ENCODE measurements at places on chromosomes 13 and 19.

DNA sequence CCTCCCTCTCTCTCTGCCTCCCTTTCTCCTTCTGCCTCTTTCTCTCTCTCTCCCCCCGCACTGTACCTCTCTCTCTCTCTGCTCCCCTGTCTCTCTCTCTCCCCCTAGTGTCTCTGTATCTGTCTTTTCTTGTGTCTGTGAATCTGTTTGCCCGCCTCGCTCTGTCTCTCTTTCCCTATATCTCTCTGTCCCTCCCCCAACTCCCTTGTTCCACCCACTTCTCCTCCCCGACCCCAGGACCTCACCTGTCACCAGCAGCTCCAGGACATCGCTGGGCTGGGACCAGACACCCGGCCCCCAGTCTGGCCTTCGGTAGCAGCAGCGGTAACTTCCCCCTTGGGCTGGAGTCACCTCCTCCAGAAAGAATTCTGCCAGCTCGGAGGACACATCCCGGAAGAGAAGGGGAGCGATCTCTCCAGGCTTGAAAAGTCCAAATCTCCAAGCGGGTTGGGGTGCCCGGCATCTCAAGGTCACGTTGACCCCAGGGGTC is 3.9 kb downstream of the OSCAR start:
- DNase-seq = peak; percentile 38

DNA sequence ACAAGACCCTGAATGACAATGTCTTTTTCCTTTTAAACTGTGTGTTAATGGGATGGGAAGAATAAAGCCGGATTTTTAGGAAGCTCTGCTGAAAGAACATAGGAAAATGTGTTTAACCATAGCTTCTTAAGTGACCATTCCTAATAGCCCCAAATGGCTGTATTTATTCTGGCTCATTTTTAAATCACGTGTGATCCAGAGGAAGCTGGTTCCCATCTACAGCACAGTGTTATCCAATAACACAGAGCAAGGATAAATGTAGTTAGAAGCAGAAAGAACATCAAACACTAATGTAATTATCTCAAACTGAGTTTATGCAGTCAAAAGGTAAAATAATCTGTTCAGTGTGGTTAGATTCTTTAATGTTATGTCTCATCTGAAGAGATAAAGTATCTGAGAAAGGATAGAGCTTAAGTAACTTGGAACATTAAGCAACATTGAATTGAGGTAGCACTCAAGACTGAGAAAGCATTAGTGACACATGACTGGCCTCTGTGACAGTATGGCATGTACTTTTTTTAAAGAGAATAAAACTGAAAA is 853.3 kb downstream of the GPC5 start:
- DNase-seq = no peak

DNA sequence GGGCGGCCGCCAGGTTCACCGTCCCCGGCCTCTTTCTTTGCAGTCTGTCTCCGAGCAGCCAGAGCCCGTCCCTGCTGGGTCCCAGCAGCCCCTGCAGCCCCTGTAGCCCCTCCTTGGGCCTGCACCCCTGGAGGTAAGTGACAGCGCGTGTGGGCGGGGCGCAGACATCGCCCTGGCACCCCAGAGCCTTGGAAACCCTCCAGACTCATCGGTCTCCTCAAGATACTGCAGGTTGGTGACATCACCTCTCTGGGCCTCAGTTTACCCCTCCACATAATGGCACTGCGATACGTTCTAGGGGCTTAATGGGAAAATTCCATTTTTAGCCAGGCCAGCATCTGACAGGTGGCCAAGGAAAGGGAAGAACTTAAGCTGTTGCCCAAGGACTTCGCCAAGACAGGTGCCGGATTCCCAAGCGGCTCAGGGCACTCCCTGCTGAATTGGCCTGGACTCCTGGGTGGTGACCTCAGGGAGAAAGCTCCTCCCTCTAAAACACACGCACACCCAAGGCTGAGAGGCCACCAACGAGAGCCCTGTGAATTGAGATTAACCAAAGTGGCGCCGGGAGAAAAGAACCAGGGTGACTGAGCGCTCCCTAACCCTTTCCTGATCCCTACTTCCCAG is 13.1 kb downstream of the MAST3 start:
- no peak for DNase-seq

- DNase-seq = no peak
Measured at GRCh38 chr13:80022146-80022545, 318.8 kb downstream of the SPRY2 start.

DNA sequence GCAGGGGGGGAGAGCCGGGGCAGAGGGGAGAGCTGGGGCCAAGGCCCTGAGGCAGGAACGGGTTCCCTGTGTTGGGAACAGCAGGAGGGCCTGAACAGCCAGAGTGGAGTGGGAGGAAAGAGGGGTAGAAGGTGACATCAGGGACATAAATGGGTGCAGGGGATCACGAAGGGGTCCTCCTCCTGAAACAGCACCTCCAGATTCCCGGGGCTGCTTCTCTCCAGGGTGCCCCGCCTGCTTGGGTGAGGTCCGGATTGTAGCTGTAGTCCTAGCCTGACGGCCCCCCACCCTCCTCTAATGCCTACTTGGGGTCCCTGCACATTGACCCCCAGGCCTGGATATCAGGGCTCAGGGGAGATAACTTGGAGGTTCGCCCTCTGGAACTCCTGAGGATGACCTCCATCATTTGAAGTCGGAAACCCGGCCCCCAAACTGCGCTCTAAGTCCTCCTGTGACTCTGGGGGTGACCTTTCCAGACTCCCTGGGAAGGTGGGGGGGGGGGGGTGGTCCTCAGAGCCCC is 473 bp upstream of the SCN1B start:
- no peak for DNase-seq

DNA sequence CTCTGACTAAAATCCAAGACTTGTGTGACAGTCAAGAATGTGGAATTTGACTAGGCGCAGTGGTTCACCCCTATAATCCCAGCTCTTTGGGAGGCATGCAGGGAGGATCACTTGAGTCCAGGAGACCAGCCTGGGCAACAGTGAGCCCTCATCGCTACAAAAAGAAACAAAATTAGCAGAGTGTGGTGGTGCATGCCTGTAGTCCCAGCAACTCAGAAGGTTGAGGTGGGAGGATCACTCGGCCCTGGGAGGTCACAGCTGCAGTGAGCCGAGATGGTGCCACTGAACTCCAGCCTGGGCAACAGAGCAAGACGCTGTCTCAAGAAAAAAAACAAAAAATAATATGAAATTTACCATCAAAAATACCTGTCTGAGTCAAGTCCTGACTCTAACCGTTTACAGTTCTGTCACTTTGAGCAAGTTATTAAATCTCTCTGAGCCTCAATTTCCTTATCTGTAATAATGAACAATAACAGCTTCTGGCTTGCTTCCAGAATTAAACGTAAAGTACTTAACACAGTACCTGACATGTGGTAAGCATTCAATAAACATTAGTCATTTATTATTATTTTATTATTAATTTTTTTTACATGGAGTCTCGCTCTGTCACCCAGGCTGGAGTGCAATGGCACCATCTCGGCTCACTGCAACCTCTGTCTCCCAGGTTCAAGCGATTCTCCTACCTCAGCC is 204.6 kb upstream of the TSC22D1 start:
- DNase-seq = no peak

DNA sequence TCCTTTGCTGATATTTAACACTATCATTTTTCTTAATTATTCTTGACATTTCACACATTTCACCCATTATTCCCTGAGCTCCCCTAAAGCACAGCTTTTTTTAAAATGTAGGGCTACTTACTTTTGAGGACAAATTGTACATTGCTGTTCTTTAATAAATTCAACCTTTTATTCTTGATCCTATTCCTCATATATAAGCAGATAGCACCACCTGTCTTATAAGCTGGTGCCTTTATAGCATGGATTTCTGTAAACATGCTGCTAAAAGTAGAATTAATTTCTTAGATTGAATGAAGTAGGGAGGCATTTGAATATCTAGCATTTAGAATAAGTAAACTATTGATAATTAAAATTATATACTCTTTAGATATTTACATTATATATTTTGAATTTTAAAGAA is 603.4 kb upstream of the PCDH9 start:
- DNase-seq = no peak

DNA sequence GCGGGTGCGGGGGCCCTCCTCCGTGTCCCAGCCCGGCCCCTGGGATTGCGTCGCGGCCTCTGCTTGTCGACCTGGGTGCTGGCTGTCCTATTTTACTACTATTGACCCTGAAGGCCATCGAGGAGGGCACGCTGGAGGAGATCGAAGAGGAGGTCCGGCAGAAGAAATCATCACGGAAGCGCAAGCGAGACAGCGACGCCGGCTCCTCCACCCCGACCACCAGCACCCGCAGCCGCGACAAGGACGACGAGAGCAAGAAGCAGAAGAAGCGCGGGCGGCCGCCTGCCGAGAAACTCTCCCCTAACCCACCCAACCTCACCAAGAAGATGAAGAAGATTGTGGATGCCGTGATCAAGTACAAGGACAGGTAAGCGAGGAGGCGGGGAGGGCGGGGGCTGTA is 48.1 kb upstream of the LDLR start:
- DNase-seq = no peak

GRCh38 chr13:44158881-44159632 is 214.6 kb upstream of the SERP2 start:
- DNase-seq = no peak

- DNase-seq = no peak
Measured at GRCh38 chr13:40648841-40649240, 17.6 kb downstream of the FOXO1 start.

- DNase-seq = no peak
Measured at GRCh38 chr19:34904664-34905527, 21.8 kb upstream of the ZNF30 start.

DNA sequence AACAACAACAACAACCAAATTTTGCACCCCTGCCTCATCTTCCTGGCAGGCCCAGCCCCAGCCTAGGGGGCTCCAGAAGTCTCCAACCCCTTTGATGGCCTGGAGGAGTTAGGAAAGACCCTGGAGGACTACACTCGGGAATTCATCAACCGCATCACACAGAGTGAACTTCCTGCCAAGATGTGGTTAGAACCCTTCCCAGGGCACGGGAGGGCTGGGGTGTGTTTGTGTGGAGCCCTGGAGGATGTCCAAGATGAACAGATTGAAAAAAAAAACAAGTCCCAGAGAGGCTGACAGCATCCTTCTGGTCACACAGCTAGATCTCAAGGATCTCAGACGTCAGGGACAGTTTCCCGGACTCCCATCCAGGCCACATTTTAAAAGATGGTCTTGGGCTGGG is 13.3 kb downstream of the APOC1 start:
- no peak for DNase-seq

- DNase-seq = no peak
Measured at GRCh38 chr13:70080012-70080411, 27.6 kb upstream of the ATXN8OS start.

- DNase-seq = no peak
Measured at GRCh38 chr19:51101171-51101865, 6.9 kb downstream of the CTU1 start.

DNA sequence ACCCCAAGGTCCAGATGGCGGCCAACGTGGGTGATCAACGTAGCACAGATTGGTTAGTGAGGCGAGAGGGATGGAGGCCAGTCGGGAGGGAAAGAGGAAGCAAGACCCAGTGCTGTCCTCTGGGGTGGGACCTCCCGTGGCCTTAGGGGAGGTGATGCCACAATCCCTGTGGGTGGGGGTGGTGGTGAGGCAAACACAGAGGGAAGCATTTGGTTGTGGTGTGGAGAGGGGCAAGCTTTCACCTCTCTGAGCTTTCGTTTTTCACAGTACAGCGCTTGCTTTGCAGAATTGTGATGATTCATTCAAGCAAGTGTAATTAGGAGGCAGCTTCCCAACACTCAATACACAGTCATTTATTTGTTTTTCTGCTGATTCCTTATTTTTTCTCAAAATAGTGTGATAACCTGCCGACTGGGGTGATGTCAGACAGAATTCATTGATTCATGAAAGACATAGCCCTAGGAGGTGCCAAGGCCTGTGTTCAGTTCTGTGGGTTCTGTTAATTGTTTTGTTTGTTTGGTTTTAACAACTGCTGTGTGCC is 2.4 kb downstream of the LENG8 start:
- no peak for DNase-seq

DNA sequence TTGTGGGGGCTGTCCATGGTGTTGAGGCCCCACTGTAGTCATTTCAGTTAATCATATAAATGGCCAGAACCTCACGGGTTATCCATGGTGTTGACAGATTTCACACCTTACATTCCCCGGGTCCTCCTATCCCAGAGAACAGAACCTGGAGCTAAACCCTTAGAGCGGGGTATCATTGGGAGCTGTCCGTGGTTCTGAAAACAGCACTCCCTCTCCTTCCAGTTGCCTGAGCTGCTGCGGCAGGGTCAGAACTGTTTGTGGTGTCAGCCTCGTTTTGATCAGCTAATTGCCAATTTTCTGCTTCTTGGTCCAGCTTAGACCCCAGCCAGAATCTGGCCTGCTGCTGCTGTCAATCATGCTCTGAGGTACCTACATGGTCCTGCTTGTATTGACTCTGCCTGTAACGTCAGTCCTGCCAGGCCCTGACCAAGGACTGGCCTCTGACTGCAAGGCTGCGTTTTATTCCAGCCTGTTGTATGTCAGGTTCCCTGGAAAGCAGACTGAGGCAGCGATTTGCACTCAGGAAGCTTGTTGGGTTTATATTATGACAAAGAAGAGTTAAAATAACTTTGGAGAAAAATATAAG is 55.8 kb upstream of the KCTD15 start:
- DNase-seq = no peak

Data from CD4-positive, alpha-beta T cell treated with Interleukin-15 for 4 hours (primary cell).